ENCODE measurements at places on chromosomes 1 and 21.

DNA sequence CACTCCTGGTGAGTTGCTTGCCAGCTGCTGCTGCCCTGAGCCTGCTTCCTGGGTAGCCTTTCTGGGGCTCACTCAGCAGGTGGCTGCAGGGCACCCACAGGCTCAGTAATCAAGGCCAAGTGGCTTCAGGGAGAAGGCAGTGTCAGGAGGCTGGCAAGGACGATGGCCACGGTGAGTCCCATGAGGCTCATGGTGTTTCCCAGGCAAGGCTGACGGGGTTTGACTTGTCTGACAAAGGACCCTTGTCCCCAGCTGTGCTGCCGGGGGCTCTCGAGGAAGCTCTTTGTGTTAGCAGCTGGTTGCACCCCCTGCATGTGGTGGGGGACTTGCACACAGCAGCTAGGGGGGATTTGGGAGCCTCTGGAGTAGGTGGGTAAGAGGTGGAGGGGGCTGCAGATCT lies 190.5 kb upstream of the C1orf174 start:
- DNase-seq: no peak

DNA sequence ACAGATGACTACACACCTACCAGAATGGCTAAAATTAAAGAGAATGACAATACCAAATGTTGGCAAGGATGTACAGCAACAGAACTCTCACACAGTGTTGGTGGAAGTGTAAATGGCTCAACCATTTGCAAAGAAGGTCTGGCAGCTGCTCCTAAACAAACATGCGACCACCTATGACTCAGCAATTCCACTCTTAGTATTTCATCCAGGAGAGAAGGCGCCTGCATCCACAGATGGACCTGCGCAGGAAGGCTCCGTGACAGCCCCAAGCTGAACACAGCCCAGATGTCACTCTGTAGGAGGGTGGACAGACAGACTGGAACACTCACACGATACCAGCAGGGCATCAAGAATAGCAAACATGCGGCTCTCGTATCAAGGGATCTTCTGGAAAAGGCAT lies 6.7 kb downstream of the PTTG1IP start:
- no peak for DNase-seq

DNA sequence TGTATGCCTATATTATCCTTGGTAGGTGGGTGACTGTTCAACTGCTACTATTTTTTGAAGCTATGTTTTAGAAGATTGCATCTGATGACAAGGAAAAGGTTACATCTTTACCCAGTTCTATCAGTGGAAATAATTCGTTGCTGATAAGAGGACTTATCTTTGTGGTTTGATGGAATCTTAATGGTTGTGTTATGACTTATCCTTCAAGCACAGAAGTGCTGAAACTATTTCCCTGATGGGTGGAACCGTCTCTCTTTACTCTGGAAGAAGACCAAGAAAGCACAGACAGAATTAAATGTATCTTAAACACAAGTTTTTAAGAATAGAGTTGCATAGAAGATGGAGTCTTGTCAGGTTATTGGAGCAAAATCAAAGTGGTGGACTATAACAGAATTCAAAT lies 437.7 kb upstream of the KAZN start:
- DNase-seq: no peak

- DNase-seq: no peak
Observed at GRCh38 chr1:55259911-55260609, 44.9 kb upstream of the USP24 start.

GRCh38 chr1:47867438-47868347 lies 129.5 kb downstream of the TRABD2B start:
- DNase-seq: no peak

DNA sequence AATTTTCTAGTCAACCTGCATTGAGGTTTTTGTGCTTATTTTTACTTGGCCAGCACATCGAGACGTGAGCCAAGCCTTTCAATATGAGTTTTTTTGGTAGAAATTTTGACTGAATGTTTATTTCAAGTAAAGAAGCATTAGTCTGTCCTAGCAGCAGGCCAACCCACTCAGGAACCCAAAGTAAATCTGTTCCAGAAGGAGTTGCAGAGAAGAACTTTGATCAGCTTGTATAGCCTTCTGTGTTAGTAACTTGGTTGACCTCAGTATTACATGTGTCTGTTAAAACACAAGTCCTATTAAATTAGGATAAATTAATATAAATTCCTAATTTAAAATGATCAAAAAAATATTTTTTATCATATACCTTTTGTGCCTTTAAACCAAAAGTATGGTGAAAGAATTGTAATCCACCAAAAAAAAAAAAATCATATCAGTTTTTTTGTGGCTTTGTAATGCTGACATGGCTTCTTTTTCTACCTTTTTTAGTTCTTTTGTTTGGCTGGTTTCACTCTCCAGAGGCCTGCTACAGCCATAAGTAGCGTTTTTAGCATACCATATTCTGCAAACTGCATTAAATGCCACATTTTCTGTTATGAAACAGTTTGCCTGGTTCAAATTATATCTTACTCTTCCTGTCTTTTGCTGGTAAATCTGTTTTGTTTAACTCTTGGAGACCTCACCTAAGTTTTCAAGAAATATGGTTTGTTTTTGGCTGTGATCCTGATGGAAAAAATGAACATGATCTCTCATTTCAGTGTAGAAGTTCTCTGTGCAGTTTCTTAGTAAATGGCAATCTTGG lies 39.5 kb downstream of the ATF6 start:
- no peak for DNase-seq

DNA sequence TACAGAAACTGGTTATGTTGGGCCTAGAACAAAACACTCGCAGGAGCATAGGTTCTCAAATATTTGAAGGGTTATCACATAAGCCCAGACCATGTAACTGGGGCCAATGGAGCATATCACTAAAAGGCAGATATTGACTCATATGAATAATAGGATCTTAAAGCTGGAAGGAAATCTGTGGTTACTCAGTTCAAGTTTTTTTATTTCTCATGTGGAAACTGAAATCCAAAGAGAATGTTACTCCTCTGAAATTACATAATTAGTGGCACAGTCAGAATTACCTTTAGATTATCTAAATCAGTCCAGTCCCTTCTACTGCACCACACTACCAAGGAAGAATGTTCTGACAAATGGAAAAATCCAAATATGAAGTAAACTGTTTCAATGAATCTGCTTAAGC lies 12.0 kb downstream of the SLAMF8 start:
- no peak for DNase-seq

DNA sequence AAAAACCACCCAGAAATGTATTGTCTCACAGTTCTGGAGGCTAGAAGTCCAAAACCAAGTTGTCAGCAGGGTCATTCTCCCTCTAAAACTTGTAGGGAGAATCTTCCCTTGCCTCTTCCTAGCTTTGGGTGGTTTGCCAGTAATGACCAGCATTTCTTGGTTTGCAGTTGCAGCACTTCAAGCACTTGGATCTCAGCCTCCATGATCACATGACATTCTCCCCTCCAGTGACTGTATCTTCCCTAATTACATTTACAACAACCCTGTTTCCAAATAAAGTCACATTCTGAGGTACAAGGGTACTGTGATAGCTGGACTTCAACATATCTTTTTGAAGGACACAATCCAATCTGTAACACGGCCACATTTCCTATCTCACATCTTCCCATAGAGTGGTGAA lies 37.2 kb downstream of the EVI5 start:
- DNase-seq: no peak

- no peak for DNase-seq
Observed at GRCh38 chr1:225534135-225534534, 106.3 kb upstream of the LBR start.

DNA sequence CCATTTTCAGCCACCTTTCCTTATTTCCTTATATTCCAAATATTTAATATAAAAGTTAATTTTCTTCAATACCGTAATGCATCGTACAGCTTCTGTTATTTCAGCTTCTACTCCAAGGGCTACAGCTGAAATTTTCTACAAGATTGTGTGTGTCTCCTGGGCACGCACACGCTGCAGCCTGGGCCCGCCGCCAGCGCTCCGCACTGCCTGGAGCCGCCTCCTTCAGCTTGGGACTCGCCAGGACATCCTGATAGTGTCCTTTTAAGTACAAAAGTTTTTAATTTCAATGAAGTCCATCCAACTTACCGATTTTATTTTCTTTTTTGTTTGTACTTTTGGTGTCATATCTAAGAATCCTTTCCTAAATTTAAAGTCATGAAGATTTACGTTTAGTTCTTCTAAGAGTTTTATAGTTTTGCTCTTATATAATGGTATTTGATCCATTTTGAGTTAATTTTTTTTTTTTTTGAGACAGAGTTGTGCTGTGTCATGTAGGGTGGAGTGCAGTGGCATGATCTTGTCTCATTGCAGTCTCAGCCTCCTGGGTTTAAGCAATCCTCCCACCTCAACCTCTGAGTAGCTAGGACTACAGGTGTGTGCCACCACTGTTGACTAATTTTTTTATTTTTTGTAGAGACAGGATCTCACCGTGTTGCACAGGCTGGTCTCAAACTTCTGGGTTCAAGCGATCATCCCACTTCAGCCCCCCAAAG lies 82.8 kb downstream of the AXDND1 start:
- no peak for DNase-seq

DNA sequence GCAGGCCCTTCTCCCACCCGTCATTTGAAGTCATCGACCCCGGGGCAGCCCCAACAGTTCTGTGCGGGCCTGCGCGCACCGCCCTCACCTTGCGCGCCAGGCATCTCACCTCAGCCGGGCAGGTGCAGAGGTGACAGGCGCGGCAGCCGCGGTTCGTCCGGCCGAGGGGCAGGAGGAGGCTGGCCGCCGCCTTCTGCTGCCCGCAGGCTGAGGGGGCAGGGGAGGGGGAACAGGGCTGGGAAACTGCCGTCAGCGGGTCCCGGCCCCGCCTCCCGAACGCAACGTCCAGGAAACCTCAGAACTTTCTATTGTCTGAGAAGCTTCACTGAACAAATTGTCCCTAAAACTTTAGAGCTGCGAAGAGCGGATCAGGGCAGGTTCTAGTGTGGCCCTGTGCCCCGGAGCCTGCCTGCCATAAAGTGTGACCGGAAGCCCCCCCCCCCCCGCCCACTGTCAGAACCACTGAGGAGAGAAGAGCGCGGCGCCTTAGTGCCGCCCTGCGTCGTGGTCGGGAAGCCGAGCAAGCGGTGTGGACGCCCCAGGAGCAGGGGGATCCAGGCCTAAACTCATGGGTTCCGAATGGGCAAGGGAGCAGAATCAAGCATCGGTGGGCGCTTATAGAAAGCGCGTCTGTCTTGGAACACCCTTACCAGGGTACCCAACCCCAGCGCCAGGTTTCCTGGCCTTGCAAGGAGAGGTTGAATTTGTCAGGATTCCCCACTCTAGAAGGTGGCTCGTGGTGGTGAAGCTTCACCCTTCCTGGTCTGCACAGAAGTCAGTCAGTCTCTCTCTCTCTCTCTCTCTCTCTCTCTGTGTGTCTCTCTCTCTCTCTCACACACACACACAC lies 13.3 kb upstream of the TBX15 start:
- no peak for DNase-seq

DNA sequence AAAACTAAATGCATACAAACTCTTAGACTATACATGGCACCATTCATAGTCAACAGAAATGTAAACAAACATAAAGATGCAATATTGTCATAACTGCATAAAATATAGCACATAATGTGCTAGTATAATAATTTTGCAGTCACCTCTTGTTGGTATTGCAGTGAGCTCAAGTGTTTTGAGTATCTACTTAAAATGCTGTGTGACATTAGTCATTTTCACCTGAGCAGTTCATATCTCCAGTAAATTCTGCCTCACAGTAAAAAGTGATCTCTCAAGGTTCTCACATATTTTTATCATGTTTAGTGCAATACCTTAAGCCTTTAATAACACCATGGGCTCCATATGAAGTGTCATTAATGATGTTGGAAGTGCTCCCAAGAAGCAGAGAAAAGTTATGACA lies 29.6 kb upstream of the FMO2 start:
- DNase-seq: no peak

DNA sequence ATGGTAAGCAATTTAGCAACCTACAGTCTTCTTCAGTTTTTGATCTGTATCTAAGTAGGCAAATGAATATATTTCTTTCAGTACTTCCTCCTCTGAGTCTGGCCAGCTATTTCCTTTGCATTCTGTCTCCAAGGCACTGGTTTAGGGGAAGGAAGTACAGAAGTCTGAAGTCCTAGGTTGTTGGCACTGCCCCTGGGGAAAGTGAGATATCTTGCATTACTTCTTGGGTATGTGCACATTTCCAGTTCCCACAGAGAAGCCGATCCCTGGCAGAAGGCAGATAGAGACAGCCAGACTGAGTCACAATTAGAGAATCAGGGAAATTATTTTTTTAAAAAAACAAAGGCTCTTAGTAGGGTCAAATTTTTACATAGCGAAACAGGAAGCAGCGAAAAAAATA lies 98.8 kb downstream of the RASAL2 start:
- no peak for DNase-seq

DNA sequence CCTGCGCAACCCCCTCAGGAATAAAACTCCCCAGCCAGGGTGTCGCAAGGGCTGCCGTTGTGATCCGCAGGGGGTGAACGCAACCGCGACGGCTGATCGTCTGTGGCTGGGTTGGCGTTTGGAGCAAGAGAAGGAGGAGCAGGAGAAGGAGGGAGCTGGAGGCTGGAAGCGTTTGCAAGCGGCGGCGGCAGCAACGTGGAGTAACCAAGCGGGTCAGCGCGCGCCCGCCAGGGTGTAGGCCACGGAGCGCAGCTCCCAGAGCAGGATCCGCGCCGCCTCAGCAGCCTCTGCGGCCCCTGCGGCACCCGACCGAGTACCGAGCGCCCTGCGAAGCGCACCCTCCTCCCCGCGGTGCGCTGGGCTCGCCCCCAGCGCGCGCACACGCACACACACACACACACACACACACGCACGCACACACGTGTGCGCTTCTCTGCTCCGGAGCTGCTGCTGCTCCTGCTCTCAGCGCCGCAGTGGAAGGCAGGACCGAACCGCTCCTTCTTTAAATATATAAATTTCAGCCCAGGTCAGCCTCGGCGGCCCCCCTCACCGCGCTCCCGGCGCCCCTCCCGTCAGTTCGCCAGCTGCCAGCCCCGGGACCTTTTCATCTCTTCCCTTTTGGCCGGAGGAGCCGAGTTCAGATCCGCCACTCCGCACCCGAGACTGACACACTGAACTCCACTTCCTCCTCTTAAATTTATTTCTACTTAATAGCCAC lies 696 bp downstream of the TGFB2 start:
- DNase-seq: no peak

- DNase-seq: no peak
Observed at GRCh38 chr1:24991697-24992096, 61.6 kb upstream of the RUNX3 start.

GRCh38 chr1:111503585-111504060 lies at the start of the genes ADORA3 and TMIGD3:
ADORA3 (minus strand) TSS chr1:111503633; CDS start chr1:111503354, 279 bp downstream.
TMIGD3 (minus strand) TSS chr1:111503633; CDS start chr1:111503354, 279 bp downstream.
- no peak for DNase-seq

- DNase-seq: no peak
Observed at GRCh38 chr1:246066573-246066972, 440.5 kb downstream of the SMYD3 start.

GRCh38 chr1:109793089-109793485 lies 29.4 kb upstream of the EPS8L3 start:
- DNase-seq: no peak

- no peak for DNase-seq
Observed at GRCh38 chr1:210646258-210646616, 317.5 kb downstream of the HHAT start.

DNA sequence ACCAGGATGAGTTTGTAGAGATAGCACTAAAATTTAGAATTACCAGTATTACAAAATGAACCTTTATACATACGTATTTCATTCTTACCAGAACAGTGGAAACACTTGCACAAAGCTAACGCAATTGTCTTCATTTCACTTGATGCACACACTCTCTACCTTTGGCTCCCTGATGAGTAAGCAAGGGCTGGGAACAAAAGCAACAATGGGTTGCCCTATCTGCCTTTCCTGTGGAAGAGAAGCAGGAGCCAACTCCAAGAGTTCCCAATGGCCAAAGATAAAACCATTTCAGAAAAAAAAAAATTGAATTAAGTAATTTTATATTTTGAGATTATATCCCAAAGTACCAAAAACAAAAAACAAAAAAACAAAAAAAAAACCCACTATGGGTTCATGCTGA lies 344.1 kb upstream of the GREM2 start:
- no peak for DNase-seq

GRCh38 chr1:200314085-200314750 lies 95.6 kb downstream of the ZNF281 start:
- no peak for DNase-seq
